Stimulated activated CD8-positive, alpha-beta memory T cell treated with anti-CD3 and anti-CD28 coated beads, Interleukin-7, amount 100 ng/mL, for 1 hour (primary cell): ENCODE measurements at places on chromosomes 12 and 14.

- no peak for DNase-seq
Observed at GRCh38 chr14:74886001-74886400, 4.3 kb downstream of the DLST start.

- no peak for DNase-seq
Observed at GRCh38 chr14:81169711-81170103, 51.1 kb downstream of the GTF2A1 start.

GRCh38 chr12:120538281-120539156, 4.4 kb downstream of the RNF10 start:
- DNase-seq = no peak

DNA sequence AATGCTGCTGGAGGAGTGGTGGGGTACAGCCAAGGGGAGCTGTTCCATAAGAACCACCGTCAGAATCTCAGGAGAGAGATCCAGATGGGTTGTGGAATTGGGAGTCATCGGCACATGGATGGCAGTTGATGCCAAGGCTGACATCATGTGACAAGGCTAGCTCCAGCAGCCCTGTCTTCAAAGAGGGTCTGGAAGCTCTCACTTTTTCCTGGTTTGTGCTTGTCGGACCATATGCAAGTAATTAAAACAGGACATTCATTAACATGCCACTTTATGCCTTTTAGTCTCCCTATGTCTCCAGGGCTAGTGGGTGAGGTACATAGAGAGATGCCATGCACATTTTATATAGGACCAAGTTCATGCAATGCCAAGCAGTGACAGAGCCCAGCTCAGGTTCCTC, 211.8 kb downstream of the CRADD start:
- DNase-seq = no peak

DNA sequence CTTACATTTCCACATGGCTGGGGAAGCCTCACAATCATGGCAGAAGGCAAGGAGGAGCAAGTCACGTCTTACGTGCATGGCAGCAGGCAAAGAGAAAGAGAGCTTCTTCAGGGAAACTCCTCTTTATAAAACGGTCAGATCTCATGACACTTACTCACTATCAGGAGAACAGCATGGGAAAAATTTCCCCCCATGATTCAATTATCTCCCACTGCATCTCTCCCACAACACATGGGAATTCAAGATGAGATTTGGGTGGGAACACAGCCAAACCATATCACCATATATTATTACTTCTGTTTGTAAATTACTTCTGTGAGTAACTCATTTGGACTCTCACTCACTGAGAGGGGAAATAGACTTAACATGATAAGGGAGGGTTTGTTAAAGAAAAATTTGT, 1496.8 kb upstream of the TMEM132C start:
- no peak for DNase-seq

DNA sequence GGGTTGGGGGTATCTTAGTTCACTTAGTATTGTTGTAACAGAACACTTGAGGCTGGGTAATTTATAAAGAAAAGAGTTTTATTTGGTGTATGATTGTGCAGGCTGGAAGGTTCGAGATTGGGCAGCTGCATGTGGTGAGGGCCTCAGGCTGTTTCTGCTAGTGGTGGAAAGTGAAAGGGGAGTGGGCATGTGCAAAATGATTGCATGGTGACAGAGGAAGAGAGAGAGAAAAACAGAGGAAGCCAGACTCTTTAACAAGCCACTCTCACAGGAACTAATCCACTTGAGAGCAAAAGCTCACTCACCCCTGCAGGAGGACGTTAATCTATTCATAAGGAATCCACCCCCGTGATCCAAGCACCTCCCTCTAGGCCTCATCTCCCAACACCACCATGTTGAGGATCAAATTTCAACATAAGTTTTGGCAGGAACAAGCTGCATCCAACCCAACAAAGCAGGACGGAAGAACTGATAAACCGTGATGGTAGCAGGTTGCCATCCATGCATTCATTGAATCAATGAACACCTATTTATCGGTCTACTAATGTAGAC, 165.0 kb upstream of the GZMB start:
- no peak for DNase-seq

- DNase-seq = no peak
Observed at GRCh38 chr14:68822926-68823325, 30.1 kb upstream of the ZFP36L1 start.

DNA sequence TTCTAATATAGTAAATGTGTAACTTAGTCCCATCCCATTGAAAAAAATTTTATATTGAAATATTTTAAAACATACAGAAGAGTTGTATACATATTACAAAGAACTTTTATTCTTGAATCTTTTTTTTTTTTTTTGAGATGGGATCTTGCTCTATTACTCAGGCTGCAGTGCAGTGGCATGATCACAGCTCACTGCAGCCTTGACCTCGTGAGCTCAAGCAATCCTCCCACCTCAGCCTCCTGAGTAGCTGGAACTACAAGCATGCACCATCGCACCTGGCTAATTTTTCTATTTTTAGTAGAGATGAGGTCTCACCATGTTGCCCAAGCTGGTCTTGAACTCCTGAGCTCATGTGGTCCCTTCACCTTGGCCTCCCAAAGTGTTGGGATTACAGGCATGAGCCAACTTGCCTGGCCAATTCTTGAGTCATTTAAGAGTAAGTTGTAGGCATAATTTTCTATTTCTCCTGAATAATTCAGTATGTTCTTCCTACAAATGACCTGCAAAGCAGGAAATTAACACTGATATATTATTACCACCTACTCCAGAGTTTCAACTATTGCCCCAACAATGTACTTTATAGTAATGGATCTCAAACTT, 153.0 kb upstream of the BMP4 start:
- no peak for DNase-seq

GRCh38 chr14:50619569-50620141, 48.5 kb downstream of the SAV1 start:
- DNase-seq = no peak

- DNase-seq = no peak
Observed at GRCh38 chr14:62468946-62469345, 576.3 kb downstream of the KCNH5 start.

- no peak for DNase-seq
Observed at GRCh38 chr12:111602348-111602747, 3.2 kb upstream of the ATXN2 start.

- DNase-seq = no peak
Observed at GRCh38 chr12:84043355-84043754, 869.2 kb downstream of the SLC6A15 start.

DNA sequence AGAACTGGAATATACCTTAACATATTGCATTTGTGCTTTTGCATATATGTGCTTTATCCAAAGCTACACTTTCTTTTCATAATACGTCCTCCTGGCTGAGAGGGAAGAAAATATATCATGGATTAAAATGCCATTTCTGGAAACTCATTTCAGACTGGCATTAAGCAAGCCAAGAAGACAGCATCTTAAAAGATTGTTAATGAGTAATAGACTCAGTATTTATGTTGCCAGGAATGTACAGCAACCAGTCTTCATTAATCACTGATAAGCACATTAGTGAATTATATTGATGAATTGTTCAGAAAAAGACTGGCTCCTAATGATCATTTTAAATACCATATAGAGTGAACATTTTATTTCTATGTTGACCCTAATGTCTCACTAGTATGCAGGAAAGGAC, 134.9 kb upstream of the IFNG-AS1 start:
- DNase-seq = no peak

DNA sequence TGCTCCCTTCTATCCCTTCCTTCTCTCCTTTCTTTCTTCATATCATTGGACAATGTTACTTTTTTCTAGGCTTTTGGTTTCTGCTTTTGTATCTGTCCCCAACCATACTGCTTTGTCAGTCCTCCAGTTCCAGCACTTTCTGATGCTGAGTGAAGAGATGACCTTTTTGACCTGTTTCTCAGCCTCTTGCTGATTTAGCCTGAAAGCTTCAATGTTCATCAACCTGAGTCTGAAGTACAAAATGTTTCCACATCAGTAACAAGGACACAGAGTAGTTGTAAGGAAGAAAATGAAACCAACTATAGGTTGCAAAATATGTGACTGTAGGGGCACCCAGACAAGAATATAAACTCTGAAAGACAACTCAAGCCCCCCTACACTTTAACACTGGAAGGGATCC, 25.2 kb upstream of the AKAP6 start:
- DNase-seq = no peak

DNA sequence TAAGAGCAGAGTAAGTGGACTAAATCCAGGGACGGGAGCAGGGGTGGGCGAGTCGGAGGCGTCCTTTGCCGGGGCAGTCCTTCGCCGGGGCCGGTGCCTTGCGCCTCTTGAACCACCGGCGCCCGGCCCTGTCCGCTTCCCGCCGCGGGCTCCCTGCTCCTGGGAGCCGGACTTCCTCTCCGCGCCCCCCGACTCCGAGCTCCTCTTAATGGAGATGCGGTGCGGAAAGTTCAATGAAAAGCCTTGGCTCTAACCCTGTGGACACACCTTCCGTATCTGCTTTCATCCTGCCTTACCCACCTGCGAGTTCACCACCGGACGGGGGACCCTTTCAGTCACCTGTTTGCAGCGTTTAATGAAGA, 412 bp downstream of the FGFR1OP2 start:
- DNase-seq = no peak

DNA sequence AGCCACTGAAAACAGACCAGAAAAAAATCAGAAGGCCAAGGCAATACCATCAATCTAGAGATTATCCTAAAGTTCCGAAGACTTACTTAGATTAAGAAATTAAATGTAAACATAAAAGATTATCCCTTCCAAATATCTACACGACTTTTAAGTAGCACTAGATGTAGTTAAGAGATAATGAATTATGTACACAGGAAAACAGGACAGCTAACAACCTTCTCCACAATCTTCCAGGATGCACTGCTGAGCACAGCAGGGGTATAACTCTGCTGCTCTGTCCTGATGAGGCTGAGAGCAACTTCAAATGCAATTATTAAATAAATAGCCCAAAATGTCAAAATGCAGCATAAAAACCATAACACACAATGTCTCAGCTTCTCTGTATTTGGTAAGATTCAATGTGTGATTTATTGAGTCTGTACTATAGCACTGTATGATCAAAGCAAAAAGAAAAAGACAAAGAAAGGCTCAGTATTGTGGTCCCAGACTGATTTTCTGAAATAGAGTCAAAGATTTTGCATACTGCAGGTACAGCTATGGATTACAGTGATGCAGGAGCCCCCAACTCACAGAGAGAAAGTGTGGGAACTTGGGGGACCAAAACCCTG, 56.9 kb downstream of the TMTC1 start:
- no peak for DNase-seq

DNA sequence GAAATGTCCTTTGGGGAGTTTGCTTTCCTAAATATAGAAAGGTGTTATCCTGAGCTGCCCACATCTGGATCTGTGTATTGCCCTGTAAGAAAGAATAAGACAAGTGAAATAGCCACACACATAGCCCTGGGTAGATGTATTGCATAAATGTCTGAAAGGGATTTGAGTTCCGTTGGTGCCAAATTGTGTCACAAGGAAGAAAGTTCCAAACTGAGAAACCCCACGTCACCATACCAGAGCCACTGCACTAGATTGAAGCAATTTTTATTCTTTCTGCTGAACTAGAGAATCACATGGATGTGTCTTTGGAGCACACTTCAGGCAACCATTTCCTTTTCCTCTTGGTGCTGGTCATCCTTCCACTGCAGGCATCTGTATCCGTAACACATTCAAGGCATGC, 5.0 kb downstream of the RNASE9 start:
- DNase-seq = no peak

GRCh38 chr12:53179687-53180219, 769 bp upstream of the ZNF740 start:
- no peak for DNase-seq

DNA sequence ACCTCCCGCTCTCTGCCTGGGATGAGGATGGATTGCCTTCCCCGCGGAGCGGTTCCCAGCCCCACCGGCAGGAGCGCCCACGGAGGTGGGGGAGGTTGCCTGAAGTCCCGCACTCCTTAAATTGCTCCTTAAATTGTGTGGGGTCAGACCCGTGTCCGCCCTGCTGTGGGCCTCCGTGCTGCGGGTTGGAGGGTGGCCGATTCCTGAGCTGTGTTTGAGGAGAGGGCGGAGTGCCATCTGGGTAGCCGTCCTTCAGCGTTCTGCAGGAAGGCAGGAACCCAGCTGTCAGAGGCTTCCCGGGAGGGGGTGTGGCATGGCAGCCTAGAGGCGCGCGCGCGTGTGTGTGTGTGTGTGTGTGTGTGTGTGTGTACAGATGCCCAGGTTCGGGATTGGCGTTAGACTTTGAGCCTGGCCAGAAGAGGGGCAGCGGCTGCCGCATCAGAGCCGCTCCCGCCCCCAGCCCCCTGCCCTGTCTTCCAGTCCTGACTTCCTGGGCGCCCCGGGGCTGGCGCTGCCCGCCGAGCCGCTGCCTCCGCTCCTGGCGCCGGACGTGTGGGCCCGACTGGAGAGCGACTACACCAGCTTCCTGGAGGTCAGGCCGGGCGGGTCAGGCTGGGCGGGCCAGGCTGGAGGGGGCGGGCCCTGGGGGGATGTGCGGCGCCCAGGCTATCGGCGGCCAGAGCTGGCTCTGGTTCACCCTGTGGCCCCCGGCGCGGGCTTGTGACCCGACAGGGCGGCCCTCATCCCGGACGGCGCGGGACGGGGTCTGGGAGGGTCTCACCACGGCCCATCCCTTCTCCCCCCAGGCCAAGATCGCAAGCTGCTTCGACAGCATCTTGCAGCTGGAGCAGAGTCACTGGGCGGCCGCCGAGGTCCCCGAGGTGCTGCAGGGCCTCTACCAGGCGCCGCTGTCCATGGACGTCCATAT, 9.2 kb downstream of the EXOC3L4 start:
- DNase-seq = no peak

DNA sequence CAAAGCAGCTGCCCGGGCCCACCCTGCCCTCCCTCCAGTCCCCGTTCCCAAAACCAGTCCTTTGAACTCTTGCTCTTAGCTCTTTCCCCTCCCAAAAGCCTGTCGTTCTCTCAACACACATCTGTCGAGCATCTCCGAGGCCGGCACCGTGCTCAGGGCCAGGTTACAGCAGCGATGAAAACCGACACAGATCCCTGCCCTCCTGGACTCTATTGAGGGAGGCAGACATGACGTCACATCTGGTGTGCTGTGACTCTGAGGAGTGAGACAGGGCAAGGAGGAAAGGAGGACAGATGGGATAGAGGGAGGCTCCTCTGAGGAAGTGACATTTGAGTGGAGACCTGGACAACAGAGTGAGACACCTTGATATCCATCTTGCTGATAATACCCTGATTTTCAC, 34.6 kb upstream of the PWP1 start:
- DNase-seq = no peak

DNA sequence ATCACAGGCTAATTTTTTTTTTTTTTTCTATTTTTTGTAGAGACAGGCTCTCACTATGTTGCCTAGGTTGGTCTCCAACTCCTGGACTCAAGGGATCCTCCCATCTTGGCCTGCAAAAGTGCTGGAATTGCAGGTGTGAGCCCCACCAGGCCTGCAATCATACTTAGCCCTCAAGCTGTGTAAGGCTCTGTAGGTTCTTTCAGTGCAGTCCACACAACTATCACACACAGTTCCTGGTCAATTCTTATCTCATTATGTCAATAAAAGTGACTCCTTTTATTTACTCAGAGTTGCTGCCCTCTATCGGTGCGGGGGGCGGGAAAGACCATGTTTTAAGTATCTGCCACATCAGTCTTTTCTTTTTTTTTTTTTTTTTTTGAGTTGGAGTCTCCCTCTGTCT, 29.0 kb downstream of the SLC2A3 start:
- no peak for DNase-seq
